ENCODE measurements at places on chromosomes 12 and 14.

GRCh38 chr14:101790232-101790631, 28.7 kb downstream of the PPP2R5C start:
- no peak for DNase-seq

- DNase-seq = no peak
These were observed 202.7 kb upstream of the FRMD6 start for GRCh38 chr14:51448831-51449670.

GRCh38 chr12:57416039-57416996, 14.5 kb downstream of the R3HDM2 start:
- no peak for DNase-seq

- DNase-seq = no peak
These were observed 61.4 kb downstream of the LMNTD1 start for GRCh38 chr12:25491396-25492325.

GRCh38 chr12:87469295-87469694, 559.9 kb downstream of the C12orf50 start:
- no peak for DNase-seq

GRCh38 chr14:104753528-104754212, 723 bp downstream of the SIVA1 start:
- no peak for DNase-seq

- no peak for DNase-seq
These were observed 25.9 kb upstream of the HIGD1C start for GRCh38 chr12:50926415-50926814.

- no peak for DNase-seq
These were observed 45.5 kb downstream of the SLC38A6 start for GRCh38 chr14:61026526-61026925.

GRCh38 chr14:75806352-75806832, 145.3 kb downstream of the TTLL5 start:
- no peak for DNase-seq

- DNase-seq = no peak
These were observed 46.9 kb downstream of the PRMT8 start for GRCh38 chr12:3537719-3538465.

DNA sequence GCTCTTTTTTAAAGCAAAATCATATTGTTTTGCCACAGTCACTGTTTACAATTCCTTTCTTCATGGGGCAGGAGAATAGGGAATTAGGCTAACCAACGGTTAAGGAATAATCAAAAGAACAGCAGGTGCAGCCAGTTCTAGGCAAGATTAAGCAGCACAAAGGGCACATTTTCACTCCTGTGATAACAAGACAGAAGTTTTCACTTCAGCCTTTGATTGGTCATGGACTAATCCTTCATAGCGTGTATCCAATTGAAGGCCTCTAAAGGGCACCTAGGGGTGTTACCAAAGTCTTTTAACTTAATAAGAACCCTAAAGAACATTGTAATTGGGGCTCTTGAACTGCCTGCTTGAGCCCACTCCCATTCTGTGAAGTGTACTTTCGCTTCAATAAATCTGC, 206.9 kb upstream of the AMIGO2 start:
- DNase-seq = no peak

DNA sequence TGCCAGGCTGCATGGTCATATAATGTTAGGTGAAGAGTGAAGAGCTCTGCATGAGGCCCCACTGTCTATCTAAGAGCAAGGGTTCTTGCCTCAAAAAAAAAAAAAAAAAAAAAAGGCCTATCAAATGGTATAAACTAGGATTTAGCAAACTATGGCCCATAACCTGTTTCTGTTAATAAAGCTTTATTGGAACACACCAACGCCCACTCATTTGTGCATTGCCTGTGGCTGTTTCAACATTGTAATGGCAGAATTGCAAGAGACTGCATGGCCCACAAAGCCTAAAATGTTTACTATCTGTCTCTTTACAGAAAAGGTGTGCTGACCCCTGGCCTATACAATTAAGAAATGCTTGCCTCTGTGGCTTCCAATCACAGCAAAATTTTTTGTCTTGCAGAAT, 12.8 kb downstream of the PLEKHG7 start:
- no peak for DNase-seq

GRCh38 chr12:100666588-100666987, 93.1 kb downstream of the GAS2L3 start:
- no peak for DNase-seq

Measured in CD4-positive, alpha-beta T cell (primary cell).